Astrocyte of the hippocampus (primary cell): ENCODE measurements at places on chromosomes 1 and 21.
A peak's percentile ranks its signal among the peaks of the same experiment; 100 is the strongest.

DNA sequence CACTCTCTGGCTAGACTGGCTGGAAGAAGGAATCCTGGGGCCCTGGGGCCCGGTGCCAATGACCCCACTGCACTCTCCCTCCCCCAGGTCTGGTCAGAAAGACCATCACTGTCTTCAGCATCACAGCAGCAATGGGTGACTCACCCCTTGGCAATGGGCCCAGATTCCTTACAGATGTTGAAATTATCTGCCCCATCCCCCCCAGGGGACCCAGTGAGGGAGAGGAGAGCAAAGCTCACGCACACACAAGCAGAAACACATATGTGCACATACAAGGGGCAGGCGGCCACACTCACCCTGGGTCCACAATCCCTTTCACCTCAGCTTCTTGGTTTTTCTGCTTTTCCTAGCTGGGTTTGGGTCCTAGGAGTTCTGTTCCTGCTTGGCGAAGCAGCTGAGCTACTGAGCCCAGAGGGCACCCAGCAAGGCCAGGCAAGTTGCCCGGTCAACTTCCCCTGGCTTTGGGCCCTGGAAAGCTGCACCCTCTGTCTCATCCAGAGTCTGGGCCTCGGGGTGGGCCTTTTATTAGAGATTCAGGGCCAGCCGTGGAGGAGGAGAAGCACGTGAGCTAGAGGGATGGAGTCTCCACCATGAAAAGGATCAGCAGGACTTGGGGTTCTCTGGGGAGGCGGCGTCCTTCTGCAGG is 2.6 kb downstream of the COL16A1 start:
- DNase-seq: peak; percentile 91

- DNase-seq: no peak
Measured at GRCh38 chr1:28926629-28927265, 12.4 kb downstream of the EPB41 start.

GRCh38 chr1:150182247-150182646 is 32.5 kb downstream of the PLEKHO1 start:
- no peak for DNase-seq

- DNase-seq: no peak
Measured at GRCh38 chr1:164949771-164950471, 390.9 kb downstream of the PBX1 start.

- DNase-seq: no peak
Measured at GRCh38 chr1:42660907-42661500, 2.8 kb downstream of the PPIH start.

DNA sequence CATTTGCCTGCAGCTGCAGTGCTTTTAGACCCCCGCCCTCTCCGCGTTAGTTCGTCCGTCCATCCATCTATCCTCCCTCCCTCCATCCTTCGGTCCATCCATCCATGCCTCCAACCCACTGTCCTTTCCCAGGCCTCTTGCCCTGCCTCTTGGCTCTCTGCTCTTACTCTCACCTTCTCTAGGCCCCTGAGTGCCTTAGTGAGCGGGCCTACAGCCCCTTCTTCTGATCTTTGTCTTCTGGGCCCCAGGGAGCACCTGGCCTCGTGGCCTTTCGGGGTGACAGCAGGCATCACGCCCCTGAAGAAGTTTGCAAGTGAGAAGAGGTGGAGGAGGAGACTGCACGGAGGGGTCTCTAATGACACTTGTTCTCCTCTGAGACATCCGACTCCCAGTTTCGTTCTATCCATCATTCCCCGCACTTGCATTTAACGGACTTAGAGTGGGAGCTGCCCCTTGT is 842 bp downstream of the ATXN7L2 start:
- peak; percentile 10 for DNase-seq

- no peak for DNase-seq
Measured at GRCh38 chr1:24911651-24912155, 18.4 kb downstream of the RUNX3 start.

DNA sequence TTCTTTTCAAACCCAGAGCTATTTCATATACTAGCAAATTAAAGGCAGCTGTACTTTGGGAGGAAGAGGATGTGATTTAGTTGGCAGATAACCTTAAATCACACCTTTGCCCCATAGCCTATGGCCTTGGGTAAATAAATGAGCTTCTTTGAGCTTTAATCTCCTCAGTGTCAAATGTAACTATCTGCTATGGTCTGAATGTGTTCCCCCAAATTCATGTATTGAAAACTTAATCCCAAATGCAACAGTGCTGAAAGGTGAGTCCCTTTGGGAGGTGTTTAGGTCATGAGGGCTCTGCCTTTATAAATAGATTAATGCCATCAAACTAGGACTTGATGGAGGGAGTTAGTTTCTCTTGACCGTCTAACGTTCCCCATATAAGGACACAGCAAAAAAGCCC is 85.8 kb downstream of the LTN1 start:
- no peak for DNase-seq

- no peak for DNase-seq
Measured at GRCh38 chr21:45264146-45264911, 23.4 kb downstream of the POFUT2 start.

GRCh38 chr1:8955406-8955805 is 9.7 kb downstream of the CA6 start:
- no peak for DNase-seq

GRCh38 chr1:180898441-180899219 is 14.1 kb upstream of the KIAA1614 start:
- DNase-seq: peak; percentile 11

- no peak for DNase-seq
Measured at GRCh38 chr1:208852911-208853310, 608.7 kb upstream of the PLXNA2 start.

DNA sequence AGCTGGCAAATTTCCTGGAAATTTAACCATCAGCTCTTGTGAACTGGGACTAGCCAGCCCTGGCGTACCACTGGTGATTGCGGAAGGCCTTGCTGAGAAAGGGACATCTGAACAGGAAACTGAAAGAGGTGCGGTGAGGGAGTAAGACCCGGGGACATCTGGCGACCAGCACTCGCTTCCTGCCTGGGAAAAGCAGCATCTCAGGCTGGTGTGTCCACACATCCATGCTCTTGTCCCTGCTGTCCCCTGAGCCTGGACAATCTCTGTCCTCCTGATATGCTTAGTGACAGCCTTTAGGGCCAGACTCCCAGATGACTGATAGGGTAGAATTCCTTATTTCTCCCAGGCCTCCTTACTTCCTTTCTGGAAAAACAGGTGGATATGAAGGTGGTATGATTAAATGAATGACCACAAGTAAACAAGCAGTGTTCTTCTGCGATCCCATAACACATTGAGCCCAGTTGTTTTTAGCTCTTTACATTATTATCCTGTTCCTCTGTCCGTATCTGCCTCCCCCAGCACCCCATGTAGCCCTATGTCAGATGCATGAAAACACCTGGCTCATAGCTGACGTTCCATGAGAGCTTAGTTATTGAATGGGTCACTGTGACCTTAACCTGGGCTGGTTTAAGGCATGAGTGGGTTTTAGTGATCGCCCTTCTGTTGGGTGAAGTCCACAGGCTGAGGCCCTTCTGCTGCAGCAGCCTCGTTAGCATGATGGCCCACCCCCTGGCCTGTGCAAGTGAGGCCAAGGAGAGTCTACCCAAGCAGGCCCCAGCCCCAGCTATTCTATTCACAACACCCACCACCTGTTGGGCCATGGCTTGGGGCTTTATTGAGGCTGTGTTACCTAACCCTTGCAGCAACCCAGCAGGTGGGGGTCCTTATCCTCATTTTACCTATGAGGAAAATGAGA is 76.1 kb upstream of the GADD45A start:
- no peak for DNase-seq

DNA sequence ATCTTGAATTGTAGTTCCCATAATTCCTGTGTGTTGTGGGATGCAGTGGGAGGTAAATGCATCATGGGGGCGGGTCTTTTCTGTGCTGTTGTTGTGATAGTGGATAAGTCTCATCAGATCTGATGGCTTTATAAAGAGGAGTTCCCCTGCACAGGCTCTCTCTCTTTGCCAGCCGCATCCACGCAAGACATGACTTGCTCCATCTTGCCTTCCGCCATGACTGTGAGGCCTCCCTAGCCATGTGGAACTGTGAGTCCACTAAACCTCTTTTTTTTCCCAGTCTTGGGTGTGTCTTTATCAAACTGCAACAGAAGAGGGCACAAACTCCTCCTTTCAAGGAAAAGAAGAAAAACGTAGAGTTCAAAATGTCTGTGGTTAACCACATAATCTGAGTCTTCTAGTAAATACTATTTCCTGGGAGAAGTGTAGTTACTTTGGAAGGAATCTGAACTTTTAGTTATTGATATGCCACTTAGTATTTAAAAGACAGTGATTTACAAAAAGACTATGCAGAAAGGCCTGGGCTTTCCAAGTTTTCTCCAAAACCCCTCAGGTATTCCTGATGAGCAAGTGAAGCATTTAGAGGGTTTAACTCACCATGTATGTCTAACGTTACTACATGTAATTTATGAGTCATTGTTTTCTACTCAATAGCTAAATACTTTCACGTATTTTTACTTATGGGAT is 10.0 kb downstream of the ADAMTS1 start:
- peak; percentile 46 for DNase-seq
